Left renal pelvis (tissue), 4 donors: ENCODE measurements at places on chromosomes 16 and 17.

DNA sequence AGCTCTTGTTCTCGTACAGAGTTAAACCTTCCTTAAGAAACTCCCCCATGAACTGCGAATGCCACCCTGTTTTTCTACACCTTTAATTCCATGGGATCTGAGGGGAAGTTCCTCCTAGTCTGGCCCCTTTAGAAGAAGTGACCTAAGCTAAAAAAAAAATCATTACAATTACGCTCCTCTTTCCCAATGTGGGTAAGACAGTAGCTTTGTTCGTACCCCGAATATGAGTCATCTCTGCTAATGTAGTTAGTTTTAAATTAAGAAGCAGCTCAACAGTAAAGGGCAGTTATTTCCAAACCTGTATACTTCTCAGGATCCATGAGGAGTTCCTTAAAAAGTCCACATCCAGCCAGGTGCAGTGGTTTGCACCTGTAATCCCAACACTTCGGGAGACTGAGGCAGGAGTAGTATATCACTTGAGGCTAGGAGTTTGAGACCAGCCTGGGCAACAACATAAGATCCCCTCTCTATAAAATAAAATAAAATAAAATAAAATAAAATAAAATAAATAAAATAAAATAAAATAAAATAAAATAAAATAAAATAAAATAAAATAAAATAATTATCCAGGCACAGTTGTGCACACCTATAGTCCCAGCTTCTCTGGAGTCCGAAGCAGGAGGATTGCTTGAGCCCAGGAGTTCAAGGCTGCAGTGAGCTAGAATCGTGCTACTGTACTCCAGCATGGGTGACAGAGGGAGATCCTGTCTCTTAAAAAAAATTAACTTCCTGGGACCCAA, 26.1 kb downstream of the RCVRN start:
- no peak for DNase-seq

DNA sequence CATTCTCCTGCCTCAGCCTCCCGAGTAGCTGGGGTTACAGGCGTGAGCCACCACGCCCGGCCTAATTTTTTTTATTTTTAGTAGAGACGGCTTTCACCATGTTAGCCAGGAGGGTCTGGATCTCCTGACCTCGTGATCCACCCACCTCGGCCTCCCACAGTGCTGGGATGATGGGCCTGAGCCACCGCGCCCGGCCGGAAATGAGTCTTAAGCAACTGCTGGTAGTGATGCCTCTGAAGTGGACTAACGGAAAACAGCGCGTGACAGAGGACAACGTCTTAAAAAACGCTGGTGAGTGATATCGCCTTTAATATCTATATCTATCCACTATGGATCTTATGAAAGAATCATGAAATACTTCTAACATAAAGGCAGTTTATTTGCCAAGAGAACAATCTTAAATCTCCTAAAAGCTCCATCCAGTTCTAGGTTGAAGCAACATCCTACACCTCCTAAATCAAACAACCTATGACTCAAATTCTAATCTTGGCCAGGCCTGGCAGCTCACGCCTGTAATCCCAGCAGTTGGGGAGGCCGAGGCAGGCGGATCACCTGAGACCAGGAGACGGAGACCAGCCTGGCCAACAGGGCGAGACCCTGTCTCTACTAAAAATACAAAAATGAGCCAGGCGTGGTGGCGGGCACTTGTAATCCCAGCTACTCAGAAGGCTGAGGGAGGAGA, 69.8 kb downstream of the NXN start:
- DNase-seq, result no peak

GRCh38 chr16:87048038-87048729, 269.0 kb downstream of the C16orf95 start:
- no peak for DNase-seq

- DNase-seq, result no peak
These were observed 215.4 kb downstream of the SEC14L1 start for GRCh38 chr17:77356109-77356689.

GRCh38 chr17:55784666-55785065, 33.8 kb downstream of the PCTP start:
- no peak for DNase-seq

- DNase-seq, result no peak
These were observed 58.8 kb downstream of the CEP95 start for GRCh38 chr17:64565563-64565962.

DNA sequence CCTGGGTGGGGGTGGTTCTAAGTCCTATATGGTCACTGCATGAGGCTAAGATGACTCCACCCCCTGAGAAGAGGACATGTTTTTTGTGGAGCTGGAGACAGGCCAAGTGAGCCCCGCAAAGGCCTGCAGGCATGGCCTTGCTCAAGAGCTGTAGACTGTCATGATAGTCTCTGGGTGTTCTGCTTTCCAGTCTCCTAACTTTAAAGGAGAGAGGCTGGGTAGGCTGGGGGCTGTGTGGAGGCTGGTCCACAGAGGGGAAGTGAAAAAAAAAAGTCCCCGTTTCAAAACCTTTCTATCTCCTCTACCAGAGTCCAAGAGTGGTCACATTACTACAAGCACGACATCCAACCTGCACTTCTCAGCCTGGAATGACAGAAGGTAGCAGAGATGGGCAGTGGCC, 27.1 kb downstream of the CDRT4 start:
- DNase-seq, result no peak

DNA sequence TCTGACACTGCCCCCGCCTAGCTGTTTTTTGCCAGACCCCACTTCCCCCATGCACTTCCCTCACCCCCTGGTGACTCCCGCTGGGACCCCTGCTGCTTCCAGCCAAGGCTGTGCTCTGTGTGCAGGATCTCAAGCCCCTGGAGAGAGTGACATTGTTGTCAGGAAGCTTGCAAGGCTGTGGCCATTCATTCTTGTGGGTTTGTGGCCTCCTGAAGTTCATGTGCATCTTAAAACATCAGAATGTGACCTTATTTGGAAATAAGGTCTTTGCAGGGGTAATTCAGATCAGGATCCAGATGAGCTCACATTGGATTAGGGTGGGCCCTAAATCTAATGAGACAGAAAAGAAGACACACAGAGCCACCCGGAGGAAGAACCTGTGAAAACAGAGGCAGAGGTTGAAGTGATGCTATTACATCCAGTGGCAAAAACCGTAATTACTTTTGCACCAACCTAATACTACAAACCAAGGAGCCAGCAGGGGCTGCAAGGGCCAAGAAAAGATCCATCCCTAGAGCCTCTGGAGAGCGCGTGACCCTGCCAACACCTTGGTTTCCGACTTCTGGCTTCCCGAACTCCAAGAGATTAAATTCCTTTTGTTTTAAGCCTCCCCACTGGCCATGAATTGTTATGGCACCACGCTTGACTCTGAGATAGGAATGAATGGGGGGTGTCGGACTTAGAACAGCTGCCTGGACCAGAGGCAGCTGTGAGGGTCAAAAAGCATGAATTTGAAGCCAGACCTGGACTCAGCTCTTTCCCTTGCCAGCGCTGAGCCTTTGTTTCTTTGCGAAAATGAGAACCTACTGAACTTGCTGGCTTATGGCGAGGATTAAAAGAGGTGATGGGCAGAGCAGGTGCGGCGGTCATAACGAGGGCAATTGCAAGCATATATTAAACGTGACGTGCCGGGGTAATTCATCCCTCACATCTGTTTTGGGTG, 75.5 kb downstream of the BMERB1 start:
- no peak for DNase-seq

DNA sequence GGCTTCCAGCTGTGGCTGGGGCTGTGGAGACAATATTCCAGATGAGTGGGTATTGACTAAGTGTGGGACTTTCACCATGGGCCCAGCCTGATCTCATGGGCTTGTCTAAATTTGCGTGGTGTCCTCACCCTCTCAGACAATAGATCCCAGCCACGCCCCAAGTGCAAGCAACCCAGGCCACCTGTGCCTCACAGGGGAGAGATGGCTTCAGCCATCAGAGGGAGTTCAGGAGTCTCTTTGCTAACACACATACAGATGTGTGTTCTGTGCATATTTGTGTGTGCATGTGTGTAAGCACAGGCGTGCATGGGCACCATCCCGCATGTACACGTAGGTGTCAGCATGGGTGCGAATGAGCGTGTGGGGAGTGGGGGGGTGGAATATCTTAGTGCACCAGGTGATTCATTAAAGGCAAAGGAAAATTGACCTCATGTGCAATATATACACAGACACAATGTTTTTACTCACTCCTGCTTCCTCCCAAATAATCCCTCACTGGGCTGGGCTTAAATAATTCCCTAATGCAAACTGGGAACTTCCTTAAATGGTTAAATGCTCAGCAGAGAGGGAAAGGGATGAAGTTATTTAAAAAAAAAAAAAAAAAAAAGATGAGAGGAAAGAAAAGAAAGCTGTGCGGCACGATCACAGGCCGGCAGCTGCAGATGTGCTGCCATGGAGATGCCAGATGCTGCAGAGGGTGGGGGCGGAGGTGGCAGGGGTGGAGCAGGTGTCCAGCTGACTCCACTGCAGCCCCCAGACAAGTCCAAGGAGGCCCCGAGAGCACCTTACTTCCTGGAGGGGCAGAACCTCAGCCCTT, 24.0 kb upstream of the CDC42EP4 start:
- DNase-seq, result no peak

- DNase-seq, result no peak
These were observed 21.7 kb upstream of the NFAT5 start for GRCh38 chr16:69544088-69544487.

- no peak for DNase-seq
These were observed 12.5 kb downstream of the HSPB9 start for GRCh38 chr17:42135151-42135550.

DNA sequence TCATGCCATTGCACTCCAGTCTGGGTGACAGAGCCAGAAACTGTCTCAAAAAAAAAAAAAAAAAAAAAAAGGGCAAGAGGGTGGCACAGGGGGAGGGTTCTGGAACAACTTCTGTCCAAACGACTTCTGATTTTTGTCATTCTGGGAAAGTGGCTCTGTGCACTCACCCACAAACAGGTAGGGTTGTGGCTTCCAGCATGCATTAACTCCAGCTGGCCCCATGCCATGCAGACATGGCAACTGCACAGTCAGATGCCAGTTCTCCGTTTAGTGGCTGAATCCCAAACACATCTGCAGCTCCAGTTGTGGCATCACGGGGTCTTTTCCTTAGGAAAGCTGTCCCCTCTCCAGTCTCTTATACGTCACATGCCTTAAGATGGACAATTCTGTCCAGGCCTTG, 30.3 kb downstream of the B4GALNT2 start:
- DNase-seq, result no peak

- no peak for DNase-seq
These were observed 48.6 kb upstream of the DDX52 start for GRCh38 chr17:37691807-37692206.

GRCh38 chr16:17949982-17950250, 386.6 kb downstream of the NPIPA8 start:
- DNase-seq, result no peak

DNA sequence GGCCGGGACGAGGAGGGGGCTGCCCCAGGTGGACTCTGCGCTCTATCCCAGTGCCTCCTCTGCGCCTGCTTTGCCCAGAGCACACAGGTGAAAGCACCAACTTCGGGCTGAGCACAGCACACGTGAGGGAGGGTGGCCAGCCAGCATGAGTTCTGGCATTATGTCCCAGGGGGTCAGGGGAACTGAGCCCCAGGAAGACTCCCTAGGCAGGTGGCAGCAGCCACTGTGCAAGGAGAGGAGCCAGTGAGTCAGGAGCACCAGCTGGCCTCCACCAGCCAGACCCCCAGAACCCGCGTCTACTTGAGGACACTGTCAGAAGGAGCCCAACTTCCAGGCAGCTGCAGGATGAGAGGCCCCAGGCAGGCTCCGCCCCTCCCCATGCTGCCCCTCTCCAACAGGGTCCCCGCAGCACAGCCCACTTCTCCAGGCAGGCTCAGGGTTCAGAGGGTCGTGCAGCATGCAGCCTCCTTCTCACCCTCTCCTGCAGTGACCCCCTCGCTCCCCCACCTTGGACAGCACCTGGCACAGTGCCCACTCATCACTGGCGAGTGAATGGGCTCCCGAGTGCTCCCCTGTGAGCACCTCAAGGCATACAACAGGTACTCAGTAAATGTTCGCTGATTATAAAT, 44.2 kb upstream of the RASD1 start:
- no peak for DNase-seq

- DNase-seq, result no peak
These were observed 29.4 kb downstream of the B9D1 start for GRCh38 chr17:19333132-19333440.

DNA sequence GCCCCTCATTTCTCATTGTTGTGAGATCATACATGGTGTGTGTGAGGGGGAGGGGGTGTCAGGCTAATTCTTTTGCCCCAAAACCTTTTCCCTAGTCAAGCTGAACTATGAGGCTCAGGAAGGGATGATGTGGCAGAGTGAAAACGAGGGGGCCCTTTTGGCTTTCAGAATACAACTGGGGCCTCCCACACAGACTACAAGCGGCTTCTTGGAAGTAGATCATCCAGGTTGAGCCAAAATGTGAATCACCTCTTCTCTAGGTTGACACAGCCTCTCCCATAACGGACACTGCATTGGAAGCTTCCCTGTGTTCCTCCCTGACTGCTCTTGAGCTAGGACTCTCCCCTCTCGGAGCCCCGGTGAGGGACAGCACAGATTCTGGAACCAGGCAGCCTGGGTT, 2.3 kb upstream of the ALKBH5 start:
- DNase-seq, result no peak

DNA sequence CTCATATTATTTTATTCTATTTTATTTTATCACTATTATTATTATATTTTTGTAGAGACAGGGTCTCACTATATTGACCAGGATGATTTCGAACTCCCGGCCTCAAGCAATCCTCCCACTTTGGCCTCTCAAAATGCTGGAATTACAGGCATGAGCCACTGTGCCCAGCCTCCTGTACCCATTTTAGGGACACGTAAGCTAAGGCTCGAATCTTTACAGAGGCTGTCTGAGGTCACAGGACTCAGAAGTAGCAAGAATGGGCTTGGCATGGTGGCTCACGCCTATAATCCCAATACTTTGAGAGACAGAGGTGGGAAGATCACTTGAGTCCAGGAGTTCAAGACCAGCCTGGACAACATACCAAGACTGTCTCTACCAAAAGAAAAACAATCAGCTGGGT, 12.7 kb upstream of the ABAT start:
- DNase-seq, result no peak

DNA sequence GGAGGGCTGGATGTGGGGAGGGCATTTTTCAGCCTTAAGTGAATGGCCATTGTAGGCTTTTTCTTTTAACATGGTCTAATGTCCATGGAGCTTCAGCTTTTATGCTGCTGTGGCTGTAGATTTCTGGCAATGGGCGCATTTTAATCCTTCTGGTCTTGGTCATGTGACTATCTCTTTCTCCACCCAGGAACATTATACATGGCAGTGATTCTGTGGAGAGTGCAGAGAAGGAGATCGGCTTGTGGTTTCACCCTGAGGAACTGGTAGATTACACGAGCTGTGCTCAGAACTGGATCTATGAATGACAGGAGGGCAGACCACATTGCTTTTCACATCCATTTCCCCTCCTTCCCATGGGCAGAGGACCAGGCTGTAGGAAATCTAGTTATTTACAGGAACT, 4.7 kb upstream of the NME2 start:
- no peak for DNase-seq

GRCh38 chr16:886084-886543, 84.7 kb downstream of the LMF1 start:
- DNase-seq, result no peak
